ENCODE measurements at places on chromosomes 13 and 19.
A peak's percentile ranks its signal among the peaks of the same experiment; 100 is the strongest.

DNA sequence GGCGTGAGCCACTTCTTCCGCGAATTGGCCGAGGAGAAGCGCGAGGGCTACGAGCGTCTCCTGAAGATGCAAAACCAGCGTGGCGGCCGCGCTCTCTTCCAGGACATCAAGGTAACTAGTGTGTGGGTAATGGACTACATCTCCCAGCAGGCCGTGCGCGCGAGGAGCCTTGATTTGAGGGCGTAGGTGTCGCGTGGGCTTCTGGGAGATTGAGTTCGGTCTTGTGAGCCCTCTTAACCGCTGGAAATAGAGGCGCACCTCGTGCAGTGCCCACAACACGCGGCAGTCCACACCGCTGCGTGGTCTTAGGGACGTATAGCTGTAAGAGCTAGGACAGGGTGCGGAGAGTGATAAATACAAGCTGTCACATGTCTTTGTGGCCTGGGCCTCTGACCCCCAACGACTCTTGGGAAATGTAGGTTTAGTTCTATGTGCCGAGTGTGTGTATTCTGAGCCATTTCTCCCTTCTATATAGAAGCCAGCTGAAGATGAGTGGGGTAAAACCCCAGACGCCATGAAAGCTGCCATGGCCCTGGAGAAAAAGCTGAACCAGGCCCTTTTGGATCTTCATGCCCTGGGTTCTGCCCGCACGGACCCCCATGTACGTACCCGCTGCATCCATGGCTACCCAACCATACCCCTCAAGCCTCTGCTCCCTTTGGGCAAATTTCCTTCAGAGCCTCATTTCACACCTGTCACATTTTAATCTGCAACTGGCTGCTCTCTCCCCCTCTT, 864 bp downstream of the FTL start:
- peak; percentile 89 for DNase-seq

DNA sequence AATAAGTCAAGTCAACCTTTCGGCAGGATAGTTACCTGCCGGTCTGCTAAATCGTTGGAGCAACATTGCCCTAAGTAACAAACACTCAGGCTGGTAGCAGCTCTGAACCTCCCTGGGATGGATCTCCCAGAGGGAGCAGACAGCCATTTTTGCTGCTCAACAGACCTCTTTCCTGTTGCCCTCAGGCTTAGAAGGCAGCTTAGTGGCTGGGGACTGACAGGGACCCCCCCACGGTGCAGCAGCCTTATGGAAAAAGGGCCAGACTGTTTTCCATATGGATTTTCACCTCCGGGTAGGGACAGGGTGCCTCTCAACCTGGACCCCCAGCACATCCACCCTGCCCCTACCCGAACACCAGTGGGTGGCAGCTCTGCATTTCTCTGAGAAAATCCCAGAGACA, 49.7 kb downstream of the UBL3 start:
- no peak for DNase-seq

DNA sequence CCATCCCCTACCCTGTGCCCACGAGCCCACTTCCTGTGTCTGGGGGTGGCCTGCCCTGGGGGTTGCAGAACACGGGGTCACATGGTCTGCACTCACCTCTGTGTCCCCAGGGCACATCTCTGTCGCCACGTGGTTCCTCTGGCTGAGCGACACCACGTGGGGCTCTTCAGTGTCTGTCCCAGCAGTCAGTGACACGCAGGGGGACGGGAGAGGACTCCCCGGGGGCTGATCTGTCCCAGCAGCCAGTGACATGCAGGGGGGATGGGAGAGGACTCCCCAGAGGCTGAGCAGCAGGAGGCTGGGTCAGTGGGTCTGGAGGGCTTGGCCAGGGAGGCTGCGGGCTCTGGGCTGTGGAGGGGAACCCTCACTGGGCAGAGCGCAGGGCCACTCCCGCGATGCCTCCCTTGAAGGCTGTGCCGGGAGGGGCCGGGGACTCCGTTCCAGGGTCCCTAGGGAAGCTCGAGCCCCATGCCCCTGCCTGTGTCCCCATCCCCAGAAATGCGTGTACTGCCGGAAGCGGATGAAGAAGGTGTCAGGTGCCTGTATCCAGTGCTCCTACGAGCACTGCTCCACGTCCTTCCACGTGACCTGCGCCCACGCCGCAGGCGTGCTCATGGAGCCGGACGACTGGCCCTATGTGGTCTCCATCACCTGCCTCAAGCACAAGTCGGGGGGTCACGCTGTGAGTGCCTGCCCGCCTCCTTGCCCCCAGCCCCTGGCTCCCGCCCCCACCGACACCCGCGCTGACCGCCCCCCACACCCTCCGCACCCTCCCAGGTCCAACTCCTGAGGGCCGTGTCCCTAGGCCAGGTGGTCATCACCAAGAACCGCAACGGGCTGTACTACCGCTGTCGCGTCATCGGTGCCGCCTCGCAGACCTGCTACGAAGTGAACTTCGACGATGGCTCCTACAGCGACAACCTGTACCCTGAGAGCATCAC, 174.8 kb downstream of the KDM4B start:
- DNase-seq = no peak

DNA sequence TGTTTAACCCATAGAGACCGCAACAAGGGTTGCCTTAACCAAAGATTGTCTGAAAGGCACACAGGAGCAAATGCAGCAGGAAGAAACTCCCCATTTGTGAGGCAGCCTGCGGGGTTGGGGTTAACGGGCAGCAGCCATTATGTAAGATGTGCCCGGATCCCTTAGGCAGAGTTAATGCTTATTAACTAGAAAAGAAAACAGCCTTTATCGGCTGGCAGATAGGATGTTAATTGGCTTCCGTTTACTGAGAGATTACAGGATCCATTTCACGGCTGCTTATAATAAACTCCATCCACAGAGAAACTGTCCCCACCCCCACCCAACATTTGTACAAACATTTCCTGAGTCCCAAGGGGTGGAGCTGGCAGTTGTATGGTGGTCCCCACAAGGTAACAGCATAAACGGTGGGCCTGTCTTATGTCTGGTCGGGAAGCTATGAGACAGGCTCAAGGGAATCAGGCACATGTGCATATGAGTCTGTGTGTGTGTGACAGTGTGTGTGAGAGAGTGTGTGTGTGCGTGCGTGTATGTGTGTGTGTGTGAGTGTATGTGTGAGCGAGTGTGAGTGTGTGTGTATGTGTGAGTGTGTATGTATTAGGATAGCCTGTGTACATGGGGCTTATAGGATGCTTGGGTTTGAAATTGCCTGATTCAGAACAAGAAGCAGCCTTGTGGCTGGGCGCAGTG, 10.5 kb downstream of the SLC25A42 start:
- no peak for DNase-seq

- DNase-seq = peak; percentile 62
These were observed 657 bp downstream of the PLIN3 start for GRCh38 chr19:4866595-4867424.

GRCh38 chr13:32165796-32166195, 134.2 kb downstream of the FRY start:
- no peak for DNase-seq

DNA sequence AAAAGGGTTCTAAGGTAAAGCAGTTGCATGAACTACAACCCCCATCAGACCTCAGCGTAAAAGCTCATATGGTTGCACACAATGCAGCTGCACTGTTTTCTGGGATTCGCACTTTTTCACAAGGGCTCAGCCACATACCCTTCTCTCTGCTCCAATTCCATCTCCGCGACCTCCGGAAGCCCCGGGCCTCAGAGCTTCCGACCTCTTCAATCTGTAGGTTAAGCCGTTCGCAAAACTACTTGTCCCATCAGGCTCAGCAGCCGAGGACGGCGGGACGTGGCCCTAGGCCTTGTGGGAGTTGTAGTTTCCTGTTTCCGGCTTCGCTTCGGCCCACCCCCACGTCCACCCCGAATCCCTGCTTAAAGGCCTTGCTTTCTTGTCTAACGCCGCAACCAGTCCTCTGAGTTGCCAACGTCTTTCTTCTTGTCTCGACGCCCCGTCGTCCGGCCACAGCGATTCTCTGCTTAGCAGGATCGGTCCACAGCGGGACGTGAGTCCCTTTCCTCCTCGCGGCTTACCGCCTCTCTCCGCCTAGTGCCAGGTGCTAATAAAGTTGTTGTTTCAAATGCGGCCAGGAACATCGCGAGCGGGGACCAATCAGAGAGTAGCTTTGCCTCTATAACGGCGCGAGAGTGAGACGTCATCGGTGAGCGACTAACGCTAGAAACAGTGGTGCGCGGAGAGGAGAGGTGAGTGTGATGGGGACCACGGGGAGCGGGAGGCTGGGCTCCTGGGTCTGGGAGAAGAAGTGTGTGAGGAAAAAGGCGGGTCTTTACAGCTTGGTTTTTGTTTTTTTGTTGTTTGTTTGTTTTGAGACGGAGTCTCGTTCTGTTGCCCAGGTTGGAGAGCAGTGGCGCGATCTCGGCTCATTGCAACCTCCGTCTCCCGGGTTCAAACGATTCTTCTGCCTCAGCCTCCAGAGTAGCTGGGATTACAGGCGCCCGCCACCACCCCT, at the start of the genes PRPF31 and TFPT:
Gene PRPF31 (plus strand): TSS at position 646 of the 955 bp plus-strand sequence. CDS start 2,525 bp downstream, outside the sequence.
Gene TFPT (minus strand): TSS at position 549 of the 955 bp plus-strand sequence. CDS start 388 bp downstream, at position 161.
- peak; percentile 96 for DNase-seq

DNA sequence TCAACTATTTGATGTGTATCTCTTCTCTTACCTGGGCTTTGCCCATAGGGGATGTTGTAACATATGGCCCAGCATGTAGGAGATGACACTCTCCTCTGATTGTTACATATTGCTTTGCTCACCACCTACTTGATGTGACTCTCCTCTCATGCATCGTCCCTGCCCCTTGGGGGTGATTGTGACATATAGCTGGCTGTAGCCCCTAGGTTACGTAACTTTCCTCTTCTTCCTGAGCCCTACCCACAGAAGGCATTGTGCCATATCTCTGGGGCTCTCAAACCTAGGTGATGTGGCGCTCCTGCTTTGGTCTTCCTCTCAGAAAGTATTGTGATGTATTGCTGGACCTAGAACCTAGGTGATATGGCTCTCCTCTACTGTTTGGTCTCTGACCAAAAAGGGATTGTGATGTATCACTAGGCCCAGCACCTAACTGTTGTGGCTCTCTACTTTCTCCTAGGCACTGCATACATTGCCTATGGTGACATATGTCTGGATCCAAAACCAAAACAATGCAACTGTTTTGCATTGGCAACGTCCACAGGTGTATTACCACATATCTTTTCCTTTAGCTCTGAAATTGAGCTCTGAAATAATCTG, 71.9 kb upstream of the ZNF724 start:
- DNase-seq = no peak

GRCh38 chr13:60944863-60945262, 470.8 kb downstream of the PCDH20 start:
- DNase-seq = no peak

DNA sequence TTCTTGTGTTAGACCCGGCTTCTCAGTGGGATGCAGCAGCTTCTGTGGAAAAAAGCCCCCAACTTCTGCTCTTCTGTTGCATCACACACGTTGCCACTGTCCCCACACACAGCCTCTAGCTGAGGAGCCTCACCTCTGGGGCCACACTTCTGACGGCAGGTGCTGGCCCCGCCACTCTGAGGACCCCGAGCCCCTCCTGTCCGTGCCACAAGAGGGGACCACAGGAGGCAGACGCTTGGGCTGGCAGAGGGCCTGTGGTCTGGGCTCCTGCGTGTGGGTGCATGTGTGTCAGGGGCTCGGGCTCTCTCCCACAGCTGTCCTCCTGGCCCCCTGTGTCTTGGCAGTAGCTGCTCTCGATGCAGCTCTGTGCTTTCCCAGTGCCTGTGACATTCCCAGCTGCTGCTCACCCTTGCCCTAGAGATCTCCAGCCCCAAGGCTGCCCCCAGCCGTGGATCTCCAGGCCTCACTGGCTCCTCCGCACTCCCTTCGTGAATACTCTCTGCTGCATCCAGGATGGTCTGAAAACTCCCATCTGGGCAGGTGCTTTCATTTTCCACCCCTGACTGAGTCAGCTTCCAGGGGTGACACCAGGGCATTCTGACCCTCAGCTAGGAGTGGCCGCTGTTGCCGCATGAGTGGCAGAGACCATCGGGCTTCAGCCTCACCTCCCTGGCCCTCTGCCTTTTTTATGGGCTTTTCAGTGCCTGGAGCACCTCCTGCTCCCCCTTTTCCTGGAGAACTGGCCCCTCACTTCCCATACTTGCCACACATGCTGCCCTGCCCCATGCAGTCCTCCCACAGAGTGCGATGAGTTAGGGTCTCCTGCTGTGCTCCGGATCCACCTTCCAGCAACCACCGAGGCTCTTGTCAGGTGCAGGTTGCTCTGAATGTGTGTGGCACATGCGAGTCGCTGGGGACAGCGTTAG, 13.7 kb downstream of the MAU2 start:
- DNase-seq = no peak

- no peak for DNase-seq
These were observed 408.2 kb downstream of the TBC1D4 start for GRCh38 chr13:75073786-75074185.

- no peak for DNase-seq
These were observed 23.1 kb downstream of the PEPD start for GRCh38 chr19:33498391-33499000.

DNA sequence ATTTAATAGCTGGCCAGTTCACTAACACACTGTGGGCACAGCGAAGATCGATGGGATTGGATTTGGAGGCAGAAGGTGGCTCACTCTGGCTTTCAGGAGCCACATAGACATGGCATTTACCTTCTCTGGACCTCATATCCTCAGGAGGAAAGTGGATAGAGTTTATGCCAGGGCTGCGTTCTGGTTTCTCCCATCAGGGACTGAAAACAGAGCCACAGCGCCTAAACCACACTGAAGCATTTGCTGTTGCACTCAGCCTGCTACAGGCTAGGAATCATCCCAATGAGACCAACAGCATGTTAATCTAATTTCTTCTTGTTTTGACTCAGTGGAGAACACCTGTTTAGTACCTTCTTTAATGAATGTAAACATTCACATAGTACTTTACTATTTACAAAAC, 1.6 kb downstream of the CYSLTR2 start:
- no peak for DNase-seq

DNA sequence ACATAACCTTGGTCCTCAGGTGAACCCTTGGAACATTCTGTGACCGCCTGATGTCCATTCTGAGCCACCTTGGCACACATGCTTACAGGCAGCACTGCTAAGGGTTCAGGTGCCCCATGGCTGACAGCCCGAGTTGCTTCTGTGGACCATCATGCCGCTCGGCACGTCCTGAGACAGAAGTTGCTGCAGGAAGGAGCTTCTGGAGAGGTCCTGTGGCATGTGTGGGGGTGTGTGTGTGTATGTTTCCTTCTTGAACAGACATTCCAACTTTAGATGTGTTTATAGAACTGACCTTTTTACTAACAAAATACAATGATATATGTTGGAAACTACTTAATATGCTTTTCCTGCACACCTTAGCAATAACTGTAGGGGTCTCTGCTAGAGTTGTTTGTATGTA, 4.8 kb upstream of the C1QTNF9 start:
- DNase-seq = no peak
